Tibial artery (tissue), 4 donors: ENCODE measurements at places on chromosomes 6 and 20.

GRCh38 chr20:44215125-44215524 is 4.6 kb upstream of the OSER1 start:
- no peak overlapping the region for H3K27ac ChIP-seq
- no peak overlapping the region for H3K4me3 ChIP-seq
- H3K36me3 ChIP-seq = no peaks in the 10 kb centered on the region
- peaks cover 23% of the 10 kb centered on the region for H3K4me1 ChIP-seq
- DNase-seq = peak; percentile 76

DNA sequence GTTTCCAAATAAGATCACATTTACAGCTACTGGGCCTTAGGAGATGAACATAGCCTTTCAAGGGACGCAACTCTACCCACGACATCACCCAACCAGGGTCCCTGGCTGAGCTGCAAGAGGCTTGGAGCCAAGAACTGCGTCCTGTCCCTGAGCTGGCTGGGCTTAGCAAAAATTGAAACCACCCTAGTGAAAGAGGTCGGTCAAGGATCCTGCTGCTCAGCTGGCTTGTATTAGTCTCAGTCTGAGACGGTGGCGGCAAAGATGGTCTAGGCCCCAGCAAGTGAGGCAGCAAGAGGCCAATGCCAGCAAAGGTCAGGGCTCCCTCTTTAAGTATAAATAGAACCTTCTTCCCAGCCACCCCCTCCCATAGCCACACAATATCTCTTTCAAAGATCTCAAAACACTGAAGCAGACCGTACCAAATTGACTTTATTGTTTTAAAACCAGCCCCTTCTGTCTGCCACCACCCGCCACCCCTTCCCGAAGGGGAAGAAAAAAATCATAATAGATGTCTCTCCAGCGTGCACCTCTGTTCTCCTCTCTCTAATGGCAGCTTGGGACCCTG is 140.5 kb downstream of the EYA2 start:
- no peak overlapping the region for H3K27ac ChIP-seq
- no peaks in the 10 kb centered on the region for H3K36me3 ChIP-seq
- no peak overlapping the region for H3K4me3 ChIP-seq
- H3K4me1 ChIP-seq = peaks cover 8% of the 10 kb centered on the region
- no peaks in the 10 kb centered on the region for H3K27me3 ChIP-seq

GRCh38 chr6:170202416-170203135 is 88.3 kb downstream of the DLL1 start:
- H3K27ac ChIP-seq = no peak overlapping the region
- no peak overlapping the region for H3K4me3 ChIP-seq
- no peaks in the 10 kb centered on the region for H3K27me3 ChIP-seq
- no peaks in the 10 kb centered on the region for H3K36me3 ChIP-seq
- H3K4me1 ChIP-seq = no peaks in the 10 kb centered on the region

DNA sequence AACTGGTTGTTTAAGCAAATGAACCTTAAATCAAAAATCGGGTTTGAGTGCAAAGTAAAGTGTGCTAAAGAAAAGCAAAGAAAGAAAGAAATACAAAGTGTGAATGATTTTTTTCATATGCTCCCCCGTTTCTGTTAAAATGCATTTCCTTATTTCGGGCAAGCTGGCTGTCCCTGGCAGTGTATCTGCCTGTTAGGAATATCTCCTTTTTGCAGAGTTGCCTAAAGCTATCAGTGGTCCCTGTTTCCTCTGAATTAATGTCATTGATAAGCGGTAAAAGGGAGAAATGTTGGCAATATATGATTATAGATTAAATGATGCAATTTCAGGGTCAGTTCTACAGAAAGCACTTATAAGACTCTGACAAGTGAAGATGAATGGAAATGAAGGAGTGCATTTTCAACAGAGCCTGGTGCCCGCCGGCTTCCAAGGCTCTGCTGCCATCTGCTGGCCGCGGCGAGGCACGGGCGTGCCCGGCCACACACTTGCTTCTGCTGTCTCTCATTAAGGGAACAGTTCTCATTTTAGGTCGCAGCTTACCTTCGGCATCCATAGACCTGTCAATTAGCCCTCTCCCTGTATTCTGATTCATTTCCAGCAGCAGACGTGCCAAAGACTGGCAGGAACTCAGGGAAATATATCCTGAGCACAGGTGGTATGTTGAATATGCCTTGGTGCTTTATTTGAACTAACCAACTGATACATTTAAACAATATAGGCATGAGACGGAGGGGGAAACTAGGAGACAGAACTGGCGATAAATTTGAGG is 381.9 kb downstream of the C6orf118 start:
- peak overlapping the region; percentile 15 for H3K4me3 ChIP-seq
- H3K4me1 ChIP-seq = no peaks in the 10 kb centered on the region
- no peaks in the 10 kb centered on the region for H3K36me3 ChIP-seq
- H3K27me3 ChIP-seq = no peaks in the 10 kb centered on the region
- no peak overlapping the region for H3K27ac ChIP-seq

- no peaks in the 10 kb centered on the region for H3K4me1 ChIP-seq
- no peaks in the 10 kb centered on the region for H3K36me3 ChIP-seq
- H3K27me3 ChIP-seq = no peaks in the 10 kb centered on the region
- H3K4me3 ChIP-seq = no peak overlapping the region
- DNase-seq = no peak
- no peak overlapping the region for H3K27ac ChIP-seq
These were observed 91.4 kb downstream of the SYNDIG1 start for GRCh38 chr20:24560571-24561491.

- H3K36me3 ChIP-seq = no peaks in the 10 kb centered on the region
- peak; percentile 65 for DNase-seq
- H3K4me1 ChIP-seq = no peaks in the 10 kb centered on the region
- peak overlapping the region; percentile 28 for H3K4me3 ChIP-seq
These were observed 56.1 kb upstream of the CCN6 start for GRCh38 chr6:111997853-111998208.

GRCh38 chr6:142013287-142013686 is 119.4 kb upstream of the GJE1 start:
- no peak overlapping the region for H3K27ac ChIP-seq
- no peak overlapping the region for H3K4me3 ChIP-seq
- H3K27me3 ChIP-seq = no peaks in the 10 kb centered on the region

DNA sequence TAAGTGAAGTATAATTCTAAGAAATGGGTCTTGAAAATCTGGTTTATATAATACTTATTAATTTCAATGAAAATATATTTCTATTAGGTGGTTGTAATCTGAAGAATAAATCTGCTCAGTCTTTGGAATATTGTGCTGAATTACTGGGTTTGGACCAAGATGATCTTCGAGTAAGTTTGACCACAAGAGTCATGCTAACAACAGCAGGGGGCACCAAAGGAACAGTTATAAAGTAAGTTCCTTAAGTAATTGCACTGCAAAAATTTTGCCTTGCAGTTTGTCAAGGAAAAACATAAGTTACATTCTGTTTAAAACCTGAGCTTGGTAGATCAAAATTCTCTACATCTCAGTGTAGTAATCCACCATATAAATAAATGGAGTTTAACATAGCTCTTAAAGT is 106.0 kb downstream of the MYO6 start:
- H3K4me1 ChIP-seq = peaks cover 17% of the 10 kb centered on the region
- H3K4me3 ChIP-seq = no peak overlapping the region
- no peaks in the 10 kb centered on the region for H3K27me3 ChIP-seq
- no peaks in the 10 kb centered on the region for H3K36me3 ChIP-seq
- peak; percentile 41 for DNase-seq
- no peak overlapping the region for H3K27ac ChIP-seq

DNA sequence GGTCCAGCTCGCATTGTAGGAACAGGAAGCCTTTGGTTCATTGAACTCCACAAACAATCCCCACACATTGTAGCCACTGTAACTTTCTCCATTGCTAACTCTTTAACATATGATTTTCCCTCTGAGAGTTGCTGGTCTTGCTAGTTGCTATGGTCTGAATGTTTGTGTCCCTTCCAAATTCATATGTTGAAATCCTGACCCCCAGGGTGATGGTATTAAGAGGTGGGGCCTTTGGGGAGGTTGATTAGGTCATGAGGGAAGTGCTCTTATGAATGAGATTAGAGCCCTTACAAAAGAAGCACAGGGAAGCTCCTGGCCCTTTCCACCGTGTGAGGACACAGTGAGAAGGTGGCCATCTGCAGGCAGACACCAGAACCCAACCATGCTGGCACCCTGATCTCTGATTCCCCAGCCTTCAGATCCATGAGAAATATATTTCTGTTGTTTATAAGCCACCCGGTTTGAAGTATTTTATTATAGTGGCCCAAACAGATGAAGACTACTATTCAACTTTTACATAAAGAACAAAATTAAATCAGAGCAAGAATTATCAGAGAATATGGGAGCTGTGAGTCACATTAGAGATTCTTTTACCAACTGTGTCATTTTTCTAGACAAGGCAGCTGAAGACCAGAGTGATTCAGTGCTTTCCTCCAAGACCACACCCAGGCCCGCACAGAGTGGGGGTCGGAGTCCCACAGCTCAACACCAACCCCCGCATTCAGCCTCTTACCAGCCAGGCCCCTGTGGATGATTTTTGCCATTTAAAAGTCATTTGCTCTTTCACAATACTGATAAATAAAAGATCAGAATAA is 143.0 kb downstream of the SAMD5 start:
- H3K4me1 ChIP-seq = no peaks in the 10 kb centered on the region
- no peak overlapping the region for H3K4me3 ChIP-seq
- no peaks in the 10 kb centered on the region for H3K27me3 ChIP-seq
- H3K27ac ChIP-seq = no peak overlapping the region

DNA sequence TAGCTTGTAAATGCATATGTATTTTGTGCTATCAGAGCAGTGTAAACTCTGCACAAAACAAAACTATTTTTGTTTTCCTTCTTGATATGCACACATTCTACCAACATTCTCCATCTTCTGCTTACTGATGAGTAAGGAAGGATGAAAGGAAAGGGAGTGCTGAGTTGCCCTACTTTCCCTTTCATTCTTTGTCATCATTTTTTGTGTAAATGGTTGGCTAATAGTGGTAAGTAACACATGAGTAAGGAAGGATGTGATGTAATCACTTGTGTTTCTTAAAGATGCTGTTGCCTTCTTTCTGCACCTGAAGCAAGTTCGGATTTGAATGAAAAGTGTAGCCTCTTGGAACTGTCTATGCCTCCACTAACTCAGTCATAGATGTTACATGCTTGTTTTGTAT is 4.6 kb upstream of the REV3L start:
- H3K4me3 ChIP-seq = no peak overlapping the region
- no peaks in the 10 kb centered on the region for H3K27me3 ChIP-seq
- no peaks in the 10 kb centered on the region for H3K36me3 ChIP-seq
- no peak overlapping the region for H3K27ac ChIP-seq
- H3K4me1 ChIP-seq = no peaks in the 10 kb centered on the region

DNA sequence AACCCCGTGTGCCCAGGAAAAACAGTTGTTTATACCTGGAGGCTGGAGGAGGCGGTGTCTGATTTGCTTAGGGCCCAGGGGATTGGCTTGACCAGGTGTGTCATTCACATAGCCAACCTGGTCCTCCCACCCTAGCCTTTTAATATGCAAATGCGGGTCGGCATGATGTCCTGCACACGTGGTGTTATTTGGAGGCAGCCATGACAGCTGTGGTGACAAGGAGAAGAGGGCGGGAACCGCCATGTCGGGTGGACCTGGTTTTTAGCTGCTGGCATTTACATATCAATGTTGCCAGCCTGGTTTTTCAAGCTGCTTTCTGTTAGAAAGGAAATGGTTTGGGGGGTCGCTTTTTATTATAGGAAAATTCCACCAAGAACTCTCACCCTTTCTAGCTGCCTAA is 291.4 kb upstream of the QKI start:
- no peak overlapping the region for H3K4me3 ChIP-seq
- no peak overlapping the region for H3K27ac ChIP-seq
- no peaks in the 10 kb centered on the region for H3K4me1 ChIP-seq
- no peak for DNase-seq

DNA sequence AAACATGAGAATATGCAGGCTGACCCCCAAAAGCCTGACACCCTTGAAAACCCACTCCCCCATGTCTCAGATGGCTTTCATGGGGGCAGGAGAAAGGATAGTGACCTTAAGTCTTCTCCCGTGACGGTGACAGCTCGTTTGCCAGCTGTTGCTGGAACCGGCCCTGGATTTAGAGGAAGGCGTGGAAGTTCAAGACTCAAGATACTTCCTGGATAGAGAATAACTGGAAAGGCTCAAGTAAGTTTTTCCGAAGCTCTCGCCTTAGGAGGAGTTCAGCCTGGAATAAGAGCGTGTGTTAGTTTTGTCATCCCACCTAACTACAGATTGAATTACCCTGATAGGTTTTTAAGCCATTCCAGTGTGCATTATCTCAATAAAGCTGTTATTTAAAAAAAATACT is 11.6 kb upstream of the MTG2 start:
- DNase-seq = no peak
- H3K4me3 ChIP-seq = no peak overlapping the region
- no peaks in the 10 kb centered on the region for H3K4me1 ChIP-seq
- no peak overlapping the region for H3K27ac ChIP-seq
- H3K36me3 ChIP-seq = peaks cover 9% of the 10 kb centered on the region
- H3K27me3 ChIP-seq = no peaks in the 10 kb centered on the region

DNA sequence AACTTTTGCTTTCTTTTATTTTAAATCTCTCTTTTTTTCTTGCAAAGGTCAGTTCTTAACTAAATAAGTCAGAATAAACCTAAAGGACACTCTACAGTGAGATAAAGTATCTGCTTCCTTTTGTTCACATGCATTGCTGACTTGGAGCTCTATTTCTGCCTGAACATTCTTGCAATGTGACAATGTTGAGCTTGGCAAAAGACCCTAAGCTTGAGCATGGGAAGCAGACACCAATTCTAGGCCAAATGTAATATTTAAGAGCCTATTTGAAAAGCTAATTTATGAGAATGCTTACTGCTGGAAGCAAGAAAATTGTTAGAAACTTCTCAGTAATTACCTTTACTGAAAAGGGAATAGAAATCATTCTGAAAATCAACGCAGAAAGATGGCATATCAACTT is 556.2 kb downstream of the CBLN4 start:
- peaks cover 11% of the 10 kb centered on the region for H3K4me1 ChIP-seq
- no peak for DNase-seq
- H3K27ac ChIP-seq = no peak overlapping the region
- H3K4me3 ChIP-seq = no peak overlapping the region

GRCh38 chr6:168858926-168859325 is 394.7 kb downstream of the THBS2 start:
- no peak overlapping the region for H3K27ac ChIP-seq
- DNase-seq = no peak
- no peaks in the 10 kb centered on the region for H3K4me1 ChIP-seq
- H3K27me3 ChIP-seq = no peaks in the 10 kb centered on the region
- H3K4me3 ChIP-seq = no peak overlapping the region
- no peaks in the 10 kb centered on the region for H3K36me3 ChIP-seq

DNA sequence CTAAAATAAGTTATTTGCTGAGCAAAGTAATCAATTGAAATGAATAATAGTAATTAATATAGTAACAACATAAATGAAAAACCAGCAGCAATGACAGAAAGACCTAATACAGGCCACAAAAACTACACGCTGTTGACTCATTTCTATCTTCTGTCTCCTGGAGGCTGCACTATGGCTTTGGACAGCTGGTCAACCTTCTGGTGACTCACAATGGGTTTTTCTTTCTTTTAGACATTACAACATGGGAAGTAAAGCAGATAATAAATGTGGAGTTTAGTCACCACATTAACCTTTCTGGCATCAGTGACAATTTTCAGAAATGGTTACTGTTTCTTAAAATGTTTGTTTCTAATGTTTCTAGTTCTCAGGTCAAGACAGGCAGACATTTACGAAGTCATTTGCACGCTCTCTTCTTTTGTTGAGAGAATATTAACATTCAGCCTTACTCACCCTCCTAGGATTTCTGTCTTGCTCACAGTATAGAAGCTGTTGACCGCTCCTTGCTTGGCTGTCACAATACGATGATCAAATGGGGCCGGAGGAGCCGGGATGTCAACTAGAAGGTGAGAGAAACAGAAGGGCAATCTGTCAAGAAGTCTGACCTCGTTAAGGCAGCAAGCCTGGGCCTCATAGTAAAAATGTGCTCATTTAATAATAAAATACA is 62.2 kb downstream of the MYLK4 start:
- H3K27me3 ChIP-seq = no peaks in the 10 kb centered on the region
- no peak overlapping the region for H3K27ac ChIP-seq
- no peak for DNase-seq
- no peaks in the 10 kb centered on the region for H3K4me1 ChIP-seq
